BJ (cell line): ENCODE measurements at places on chromosomes 4 and X. TPM values are rescaled to one million over a fixed set of nuclear protein-coding genes. Genes with fewer than 3 reads are reported as not detected.

The CAMK2D gene
- polyA plus RNA-seq, result 41.8 and 69.6 TPM in 2 replicates

The KLHL4 gene
- not detected in 2 replicates for polyA plus RNA-seq

The ARX gene
- polyA plus RNA-seq, result not detected in 2 replicates

The GLRB gene
- 4.8 and 9.5 TPM in 2 replicates for polyA plus RNA-seq

The AFM gene
- not detected in 2 replicates for polyA plus RNA-seq

The WFS1 gene
- 40.3 and 66.4 TPM in 2 replicates for polyA plus RNA-seq

The C1QTNF7 gene
- polyA plus RNA-seq, result 0.01 and 0.06 TPM in 2 replicates

The LRP2BP gene
- 0.13 and 0.15 TPM in 2 replicates for polyA plus RNA-seq

The RAB40A gene
- 0.48 and 0.56 TPM in 2 replicates for polyA plus RNA-seq

The FRAS1 gene
- polyA plus RNA-seq, result 3.2 and 4.4 TPM in 2 replicates

The TBC1D8B gene
- polyA plus RNA-seq, result 4.5 and 9.1 TPM in 2 replicates

The ARMCX2 gene
- 54.5 and 73.7 TPM in 2 replicates for polyA plus RNA-seq

The CHRDL1 gene
- polyA plus RNA-seq, result 4.3 TPM in 2 replicates

The RHOXF2B gene
- not detected in 2 replicates for polyA plus RNA-seq

The CITED1 gene
- not detected in 2 replicates for polyA plus RNA-seq

The DCLK2 gene
- 38.1 and 38.8 TPM in 2 replicates for polyA plus RNA-seq

The XG gene
- polyA plus RNA-seq, result 0.06 and 0.22 TPM in 2 replicates

The WNK3 gene
- 0.06 and 0.12 TPM in 2 replicates for polyA plus RNA-seq

The GPR34 gene
- polyA plus RNA-seq, result not detected in 2 replicates

The FGB gene
- not detected in 2 replicates for polyA plus RNA-seq

The GATA1 gene
- not detected in 2 replicates for polyA plus RNA-seq

The DGKK gene
- not detected in 2 replicates for polyA plus RNA-seq

The ARHGAP36 gene
- not detected in 2 replicates for polyA plus RNA-seq

The TMEM131L gene
- polyA plus RNA-seq, result 6.0 and 7.5 TPM in 2 replicates

The GSX2 gene
- polyA plus RNA-seq, result not detected in 2 replicates

The GABRB1 gene
- not detected in 2 replicates for polyA plus RNA-seq

The CLGN gene
- 0.06 TPM in 1 of 2 replicates, not detected in the other for polyA plus RNA-seq

The SLC26A1 gene
- 0.09 TPM in 1 of 2 replicates, not detected in the other for polyA plus RNA-seq

The TNIP2 gene
- 32.5 and 48.1 TPM in 2 replicates for polyA plus RNA-seq

The RPA4 gene
- polyA plus RNA-seq, result 0.09 TPM in 2 replicates

The PRRG3 gene
- not detected in 2 replicates for polyA plus RNA-seq

The KCNIP4 gene
- polyA plus RNA-seq, result not detected in 2 replicates

The CTSO gene
- 7.8 and 14.1 TPM in 2 replicates for polyA plus RNA-seq

The CFP gene
- 0.01 and 0.05 TPM in 2 replicates for polyA plus RNA-seq

The INTS6L gene
- 2.7 and 4.2 TPM in 2 replicates for polyA plus RNA-seq

The TLR10 gene
- not detected in 2 replicates for polyA plus RNA-seq

The NDST3 gene
- polyA plus RNA-seq, result not detected in 2 replicates

The NHS gene
- 2.2 and 2.7 TPM in 2 replicates for polyA plus RNA-seq

The BEND2 gene
- not detected in 2 replicates for polyA plus RNA-seq

The NFKB1 gene
- polyA plus RNA-seq, result 14.9 and 16.6 TPM in 2 replicates

The INPP4B gene
- polyA plus RNA-seq, result 18.1 and 29.5 TPM in 2 replicates

The LRCH2 gene
- polyA plus RNA-seq, result 1.5 and 4.1 TPM in 2 replicates

The PNMA6A gene
- polyA plus RNA-seq, result 0.88 and 1.3 TPM in 2 replicates

The CORIN gene
- polyA plus RNA-seq, result 19.3 and 22.1 TPM in 2 replicates

The CT83 gene
- not detected in 2 replicates for polyA plus RNA-seq

The IL21 gene
- not detected in 2 replicates for polyA plus RNA-seq

The IL13RA2 gene
- polyA plus RNA-seq, result 0.44 and 0.99 TPM in 2 replicates

The TLR7 gene
- polyA plus RNA-seq, result not detected in 2 replicates

The VSIG4 gene
- not detected in 2 replicates for polyA plus RNA-seq

The TLR1 gene
- polyA plus RNA-seq, result 0.05 and 0.16 TPM in 2 replicates

The FREM3 gene
- polyA plus RNA-seq, result not detected in 2 replicates

The KLHL13 gene
- polyA plus RNA-seq, result 1.0 and 1.2 TPM in 2 replicates

The CD38 gene
- not detected in 2 replicates for polyA plus RNA-seq

The PGAM4 gene
- 0.48 and 0.53 TPM in 2 replicates for polyA plus RNA-seq

The DUSP21 gene
- polyA plus RNA-seq, result not detected in 2 replicates

The SYN1 gene
- 0.23 and 0.48 TPM in 2 replicates for polyA plus RNA-seq

The CTAG1B gene
- polyA plus RNA-seq, result not detected in 2 replicates
